Neuronal stem cell (in vitro differentiated cells): ENCODE measurements at places on chromosomes 7 and 10.

- DNase-seq = no peak
These were observed 241.5 kb downstream of the PCDH15 start for GRCh38 chr10:54559498-54559897.

- no peak for DNase-seq
These were observed 20.4 kb upstream of the ST8SIA6 start for GRCh38 chr10:17474595-17475323.

GRCh38 chr10:132117636-132118190, 52.0 kb downstream of the JAKMIP3 start:
- no peak for DNase-seq

DNA sequence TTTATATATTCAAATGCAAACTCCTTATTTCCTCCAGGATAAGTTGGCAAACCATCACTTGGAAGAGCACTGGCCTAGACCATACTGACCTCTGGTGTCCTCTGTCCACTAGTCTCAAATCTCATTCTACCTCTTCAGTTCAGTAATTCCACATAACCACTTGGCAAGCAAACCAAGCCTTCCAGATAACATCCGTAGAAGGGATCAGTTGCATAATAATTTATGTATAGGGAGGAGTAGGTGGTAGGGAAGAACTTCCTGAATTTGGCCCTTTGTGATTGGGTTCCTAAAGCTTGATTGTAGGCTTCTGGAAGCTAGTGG, 55.0 kb downstream of the WAC start:
- no peak for DNase-seq

DNA sequence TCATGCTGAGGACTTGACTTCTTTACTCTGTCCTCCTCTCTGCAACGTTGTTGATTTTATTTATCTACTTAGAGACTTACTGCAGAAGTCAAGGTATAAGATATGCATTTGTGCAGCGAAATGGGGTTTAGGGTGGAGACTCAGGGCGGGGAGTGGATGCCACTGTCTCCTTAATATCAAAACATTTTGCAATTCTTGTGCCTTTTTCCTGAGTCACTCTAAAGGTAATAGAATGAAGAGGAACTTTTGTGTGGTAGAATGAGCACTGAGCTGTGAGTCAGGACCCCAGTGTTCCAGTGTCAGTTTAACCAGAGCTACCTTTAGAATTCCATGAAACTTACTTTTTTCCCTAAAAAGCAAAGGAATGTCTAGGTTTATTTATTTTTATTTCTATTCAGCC, 78.2 kb downstream of the VTI1A start:
- DNase-seq = no peak

DNA sequence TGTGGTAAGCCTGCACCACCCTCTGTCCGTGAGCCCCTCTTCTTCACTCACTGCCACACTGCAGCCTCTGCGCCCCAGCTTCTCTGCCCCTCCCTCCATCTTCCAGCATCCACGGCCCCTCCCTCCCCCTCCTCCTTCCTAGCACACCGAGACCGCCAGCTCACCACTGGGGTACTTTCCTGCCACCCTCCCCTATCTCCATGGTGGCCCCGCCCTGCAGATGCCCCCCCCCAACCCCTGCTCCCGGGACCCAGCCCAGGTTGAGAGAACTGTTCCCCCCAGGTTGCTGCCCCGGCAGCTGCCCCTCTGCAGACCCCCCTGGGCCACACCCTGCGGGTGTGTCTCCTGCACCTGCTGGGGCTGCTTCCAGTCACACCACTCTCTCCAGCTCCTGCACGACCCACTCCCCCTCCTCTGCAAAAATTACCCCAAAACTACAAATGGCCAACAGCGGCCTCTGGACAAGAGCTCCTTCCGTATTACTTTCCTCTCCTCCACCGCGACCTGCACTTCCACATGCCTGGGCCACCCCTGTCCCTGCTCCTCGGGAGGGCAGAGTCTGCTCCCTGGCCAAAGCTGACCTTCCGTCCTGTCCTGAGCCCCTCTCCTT, 209.2 kb upstream of the PPP2R2D start:
- DNase-seq = no peak

DNA sequence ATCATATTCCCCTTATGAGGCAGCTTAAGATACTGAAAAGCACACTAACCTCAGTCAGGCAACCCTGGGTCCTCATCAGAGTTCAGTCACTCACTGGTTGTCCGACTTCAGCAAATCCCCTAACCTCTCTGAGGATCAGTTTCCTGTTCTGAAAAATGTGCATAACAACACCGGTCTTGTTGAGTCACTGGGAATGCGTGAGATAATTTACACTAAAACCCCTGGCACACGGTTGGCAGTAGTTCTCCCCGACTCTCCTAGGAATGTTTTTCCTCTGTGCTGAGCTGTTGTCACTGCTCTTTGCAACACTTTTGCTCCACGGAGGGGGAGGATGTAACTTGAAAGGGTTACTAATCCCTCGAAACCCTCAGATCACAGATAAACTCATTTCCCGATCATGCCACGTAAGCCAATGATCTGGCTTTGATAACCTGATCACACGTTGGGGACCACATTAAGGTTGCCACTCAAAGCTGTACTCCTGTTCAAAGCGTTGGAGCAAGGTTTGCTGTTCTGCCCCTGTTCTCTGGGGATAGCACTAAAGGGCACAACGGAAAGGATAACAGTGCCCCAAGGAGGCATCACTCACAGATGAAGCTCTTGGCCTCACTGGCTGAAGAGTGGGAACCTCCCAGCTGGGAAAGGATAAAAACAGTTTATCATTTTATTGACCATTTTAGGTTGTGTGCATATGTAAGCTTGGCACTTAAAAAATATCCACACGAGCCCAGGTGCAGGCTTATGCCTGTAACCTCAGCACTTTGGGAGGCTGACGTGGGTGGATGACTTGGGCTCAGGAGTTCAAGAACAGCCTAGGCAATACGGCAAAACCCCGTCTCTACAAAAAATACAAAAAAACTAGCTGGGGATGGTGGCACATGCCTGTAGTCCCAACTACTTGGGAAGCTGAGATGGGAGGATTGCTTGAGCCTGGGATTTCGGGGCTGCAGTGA, 5.0 kb upstream of the RBM17 start:
- no peak for DNase-seq

DNA sequence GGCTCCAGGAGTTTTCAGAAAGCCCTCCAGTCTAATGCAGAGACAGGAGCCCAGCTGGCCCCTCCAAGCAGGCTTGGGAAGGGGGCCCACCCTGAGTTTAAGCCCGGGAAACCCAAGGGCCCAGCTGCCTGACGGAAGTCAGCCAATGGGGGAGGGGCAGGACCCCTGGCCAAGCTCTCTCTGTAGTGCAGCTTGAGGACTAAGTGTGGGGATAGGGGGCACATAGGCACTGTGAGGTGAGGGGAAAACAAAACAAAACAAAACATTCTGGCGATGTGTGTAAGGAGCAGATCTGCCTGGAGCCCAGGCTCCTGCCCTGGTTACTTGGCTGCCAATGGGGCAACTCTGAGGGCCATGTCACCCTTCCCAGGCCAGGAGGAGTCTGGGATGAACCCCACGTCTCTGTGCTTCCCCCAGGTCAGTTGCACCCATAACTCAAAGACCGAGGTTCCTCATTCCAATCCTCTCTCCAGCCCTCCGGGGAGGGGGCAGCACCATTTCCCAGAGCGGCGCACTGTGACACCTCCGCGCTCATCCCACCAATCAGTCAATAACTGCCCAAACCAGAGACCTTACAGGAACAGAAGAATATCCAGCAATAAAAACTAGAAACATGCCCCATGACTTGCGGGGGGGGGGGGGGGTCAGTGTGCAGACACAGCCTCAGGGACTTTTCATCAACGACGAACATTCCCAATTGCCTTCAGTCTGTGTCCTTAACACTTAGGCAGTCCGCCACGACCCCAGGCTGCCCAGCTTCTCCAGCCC, 1.7 kb downstream of the CXCL12 start:
- DNase-seq = no peak
